ENCODE measurements at places on chromosomes 13 and 19. TPM values are rescaled to one million over a fixed set of nuclear protein-coding genes. Genes with fewer than 3 reads are reported as not detected.

DNA sequence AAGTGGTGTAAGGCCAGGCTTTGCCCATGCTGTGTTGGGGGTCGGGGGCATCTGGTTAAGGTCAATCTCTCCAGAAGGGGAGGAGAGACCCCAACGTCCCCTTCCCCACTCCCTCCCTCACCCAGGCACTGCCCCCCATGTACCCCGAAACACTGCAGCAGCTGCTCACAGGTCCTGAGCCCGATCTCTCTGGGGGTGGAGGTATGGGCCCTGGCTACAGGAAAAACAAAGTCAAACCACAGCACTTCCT lies 10.2 kb downstream of the CAPN12 start:
- no peak overlapping the region for H3K4me3 ChIP-seq
- H3K4me1 ChIP-seq, result peaks cover 21% of the 10 kb centered on the region
- H3K27ac ChIP-seq, result peak overlapping the region; percentile 24
- no peak for DNase-seq

GRCh38 chr13:113110048-113110851 lies 4.7 kb downstream of the F7 start:
- H3K36me3 ChIP-seq, result no peaks in the 10 kb centered on the region
- no peaks in the 10 kb centered on the region for H3K4me1 ChIP-seq
- H3K27me3 ChIP-seq, result no peaks in the 10 kb centered on the region

GRCh38 chr19:30135093-30135757 lies 193.2 kb downstream of the URI1 start:
- no peaks in the 10 kb centered on the region for H3K27me3 ChIP-seq
- no peak for DNase-seq
- no peak overlapping the region for H3K27ac ChIP-seq
- no peaks in the 10 kb centered on the region for H3K36me3 ChIP-seq

SGCG gene
- polyA plus RNA-seq, result 2.2 TPM

C13orf42 gene
- 0.65 TPM for polyA plus RNA-seq

CLDND2 gene
- polyA plus RNA-seq, result 41.2 TPM

ITGBL1 gene
- polyA plus RNA-seq, result 7.7 TPM
